Right lobe of liver (tissue), 6 donors: ENCODE measurements at places on chromosomes 2 and 18.

DNA sequence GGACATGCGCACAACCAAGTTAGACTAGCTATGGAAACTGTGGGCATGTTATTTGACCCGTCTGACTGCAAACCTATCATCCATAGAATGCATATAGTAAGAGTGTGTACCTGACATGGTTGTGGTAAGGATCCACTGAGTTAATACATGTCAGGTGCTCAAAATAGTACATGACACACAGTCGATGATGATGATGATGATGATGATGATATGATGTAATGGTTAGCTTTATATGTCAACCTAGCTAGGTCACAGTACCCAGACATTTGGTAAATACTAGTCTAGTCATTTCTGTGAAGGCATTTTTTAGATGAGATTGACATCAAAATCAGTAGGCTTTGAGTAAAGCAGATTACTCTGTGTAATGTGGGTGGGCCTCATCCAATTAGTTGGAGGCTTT lies 204.1 kb downstream of the AFF3 start:
- DNase-seq, result no peak

DNA sequence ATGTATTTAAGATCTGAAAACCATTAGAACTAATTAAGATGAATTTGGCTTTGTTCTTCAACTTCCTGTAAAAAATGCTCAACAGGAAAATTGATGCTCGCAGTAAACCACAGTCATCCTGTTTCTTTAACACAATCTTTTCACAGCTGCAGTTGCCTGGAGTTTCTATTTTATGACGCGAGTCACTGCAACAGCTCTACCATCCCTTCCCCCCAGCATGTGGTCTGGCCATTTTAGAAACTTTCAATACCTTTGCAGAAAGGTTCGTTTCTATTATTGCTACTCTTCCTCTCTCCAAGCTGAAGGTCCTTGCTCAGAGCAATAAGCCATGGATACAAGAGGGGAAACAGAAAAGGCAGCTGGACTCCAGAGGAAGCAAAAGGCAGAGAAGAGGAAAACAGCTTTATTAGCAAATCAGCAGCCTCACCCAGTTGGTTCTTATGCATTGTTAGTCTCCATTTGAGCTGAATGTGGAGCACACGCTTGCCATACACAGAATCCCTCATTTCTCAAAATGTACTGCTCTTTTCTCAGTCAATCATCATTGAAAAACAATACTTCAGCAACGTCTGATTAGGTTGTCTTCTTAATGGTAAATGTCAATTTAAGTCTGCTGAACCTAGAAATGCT lies 3.9 kb downstream of the WIPF1 start:
- DNase-seq, result no peak

GRCh38 chr2:25473131-25473530 lies 131.4 kb upstream of the DNMT3A start:
- no peak for DNase-seq

GRCh38 chr2:134253117-134253704 lies 661 bp upstream of the MGAT5 start:
- no peak for DNase-seq

DNA sequence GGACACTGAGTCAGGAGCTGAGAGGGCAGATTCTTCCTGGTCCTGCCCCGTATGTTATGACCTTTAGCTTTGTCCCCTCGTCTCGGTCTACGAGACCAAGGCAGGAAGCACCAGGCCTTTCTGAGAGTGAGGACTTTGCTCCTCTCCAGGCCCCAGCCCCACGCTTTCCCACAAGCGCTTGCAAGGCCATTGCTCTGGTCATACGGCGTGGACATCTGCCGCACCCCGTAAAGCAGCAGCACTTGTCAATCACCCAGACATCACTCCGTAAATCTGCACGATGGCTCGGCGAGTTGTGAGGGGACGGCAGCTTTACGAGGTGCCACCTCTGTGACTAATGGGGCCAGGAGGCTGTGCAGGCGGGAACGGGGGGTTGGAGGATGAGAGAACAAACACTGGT lies 100.8 kb upstream of the TWIST2 start:
- DNase-seq, result no peak

DNA sequence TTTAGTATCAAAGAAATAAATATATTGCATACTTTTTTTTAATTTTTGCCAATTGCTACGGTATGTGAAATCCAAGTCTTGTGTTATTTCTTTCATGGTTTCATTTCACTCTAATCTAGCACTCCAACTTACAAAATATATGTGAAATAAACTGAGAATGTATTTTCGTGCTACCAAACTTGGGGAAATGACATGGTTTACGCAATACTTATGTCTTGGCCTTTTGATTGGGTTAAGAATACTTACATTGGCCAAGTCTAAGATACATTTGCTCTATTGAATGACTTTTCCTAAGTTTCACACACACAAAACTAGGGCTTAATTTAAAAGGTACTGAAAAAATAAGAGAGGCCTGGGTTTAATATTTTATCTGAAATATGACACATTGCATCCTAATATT lies 80.5 kb downstream of the VRK2 start:
- no peak for DNase-seq

DNA sequence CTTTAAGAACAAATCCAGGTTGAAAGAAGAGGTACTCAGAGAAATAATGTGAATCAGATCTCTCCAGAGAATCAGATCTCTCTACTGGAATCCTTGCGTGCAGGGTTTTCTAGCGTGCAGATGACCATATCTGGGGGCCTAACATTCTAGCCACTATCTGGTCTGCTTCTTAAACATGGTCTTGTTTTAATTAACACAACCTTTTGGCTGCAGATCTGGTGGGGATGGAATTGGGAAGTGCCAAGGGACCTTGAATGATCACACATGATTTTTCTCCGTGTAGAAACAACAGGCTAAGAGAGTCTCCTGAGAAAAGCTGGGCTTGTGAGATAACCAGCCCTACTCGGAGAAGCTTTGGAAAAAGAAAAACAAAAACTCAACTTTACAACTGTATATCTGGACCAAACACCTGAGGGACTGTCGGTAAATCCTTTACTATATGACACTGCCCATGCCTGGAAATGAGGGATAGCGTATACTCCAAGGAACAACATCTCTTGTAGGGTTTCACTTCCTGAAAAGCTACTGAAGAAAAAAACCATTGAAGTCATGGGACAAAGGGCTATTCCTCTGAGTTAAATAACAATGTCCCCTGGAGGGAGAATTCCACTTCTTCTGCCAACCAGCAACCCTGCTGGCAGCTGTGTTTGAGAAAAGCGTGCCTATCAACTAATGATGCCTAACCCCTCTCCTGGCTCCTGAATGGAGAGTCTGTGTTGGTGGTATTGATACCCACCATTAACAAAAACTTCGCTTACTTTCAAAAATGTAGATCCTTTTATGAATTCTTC lies 171.0 kb upstream of the REV1 start:
- DNase-seq, result no peak

- no peak for DNase-seq
Observed at GRCh38 chr2:218281449-218281848, 10.9 kb downstream of the TMBIM1 start.

GRCh38 chr2:166092889-166093288 lies 34.9 kb downstream of the SCN1A start:
- no peak for DNase-seq

DNA sequence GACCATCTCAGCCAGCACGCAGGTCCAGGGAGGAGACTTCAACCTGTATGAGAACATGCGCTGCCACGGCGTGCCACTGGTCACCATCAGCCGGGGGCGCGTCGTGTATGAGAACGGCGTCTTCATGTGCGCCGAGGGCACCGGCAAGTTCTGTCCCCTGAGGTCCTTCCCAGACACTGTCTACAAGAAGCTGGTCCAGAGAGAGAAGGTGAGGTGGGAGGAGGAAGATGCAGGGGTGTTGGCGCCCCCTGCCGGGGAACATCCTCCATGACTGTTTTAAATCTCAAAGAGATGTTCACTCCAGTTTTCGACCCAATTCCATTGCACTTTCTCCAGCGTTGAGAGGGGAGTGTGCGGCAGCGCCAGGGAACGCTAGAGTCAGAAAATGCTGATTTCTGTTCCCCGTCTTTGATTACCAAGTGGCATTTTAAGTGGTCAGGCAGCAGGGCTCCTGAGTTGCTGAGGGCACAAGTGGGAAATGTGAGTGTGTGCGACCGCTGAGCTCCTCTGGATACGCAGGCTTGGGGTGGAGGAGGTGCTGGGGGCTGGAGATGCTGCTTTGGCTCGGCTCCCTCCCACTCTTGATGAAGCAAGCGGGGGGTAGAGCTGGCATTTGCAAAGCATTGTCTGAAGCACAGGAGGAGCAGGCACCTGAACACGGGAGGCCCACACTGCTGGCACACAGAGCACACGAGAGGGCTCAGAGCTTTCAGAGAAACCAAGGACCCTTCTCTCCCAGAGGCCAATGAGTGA lies 27.7 kb upstream of the MAPRE3 start:
- DNase-seq, result no peak

- DNase-seq, result no peak
Observed at GRCh38 chr2:84442888-84443287, 16.2 kb downstream of the SUCLG1 start.

- no peak for DNase-seq
Observed at GRCh38 chr2:205188239-205189138, 493.8 kb upstream of the NRP2 start.

GRCh38 chr18:43805646-43806194 lies 528.4 kb upstream of the SYT4 start:
- DNase-seq, result no peak

DNA sequence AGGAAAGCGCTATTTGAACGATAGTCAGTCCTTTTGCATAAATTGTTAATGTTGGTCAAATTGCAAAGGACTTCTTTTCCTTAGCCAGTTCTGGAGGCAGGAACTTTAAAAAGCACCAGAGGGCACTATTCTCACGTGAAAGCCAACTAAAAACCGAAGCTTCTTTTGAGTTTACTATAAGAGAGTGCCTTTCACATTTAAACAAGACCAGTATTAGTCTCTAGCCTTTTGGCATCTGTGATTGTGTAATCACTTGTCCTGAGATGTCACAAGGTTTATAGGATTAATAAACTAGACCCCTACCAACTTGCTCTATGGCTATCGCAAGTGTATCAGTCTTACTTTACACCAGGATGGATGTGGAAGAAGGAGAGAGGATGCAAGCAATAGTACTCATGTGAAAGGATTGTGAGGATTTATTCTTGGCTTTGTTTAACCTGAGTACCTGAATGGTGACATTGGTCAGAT lies 14.4 kb upstream of the STAT4 start:
- DNase-seq, result no peak

DNA sequence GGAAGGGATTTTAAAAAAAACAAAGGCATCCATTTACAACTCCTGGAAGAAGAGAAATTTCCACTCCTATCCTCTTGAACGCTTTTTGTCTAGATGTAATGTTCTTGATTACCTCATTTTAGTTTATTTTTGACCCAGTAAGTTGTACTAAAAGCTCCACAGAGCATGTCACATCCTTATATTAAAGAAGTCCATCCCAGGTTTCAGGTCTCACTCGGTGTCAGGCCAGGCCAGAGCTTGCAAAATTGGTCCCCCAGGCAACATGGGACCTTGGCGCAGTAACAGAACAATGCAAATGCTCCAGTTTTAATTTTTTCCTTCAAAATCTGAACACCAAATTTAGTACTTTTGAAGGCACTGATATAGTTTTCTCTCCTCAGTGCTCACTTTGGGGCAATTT lies 218.4 kb upstream of the REV1 start:
- no peak for DNase-seq

- no peak for DNase-seq
Observed at GRCh38 chr2:191907545-191907944, 60.7 kb upstream of the CAVIN2 start.

DNA sequence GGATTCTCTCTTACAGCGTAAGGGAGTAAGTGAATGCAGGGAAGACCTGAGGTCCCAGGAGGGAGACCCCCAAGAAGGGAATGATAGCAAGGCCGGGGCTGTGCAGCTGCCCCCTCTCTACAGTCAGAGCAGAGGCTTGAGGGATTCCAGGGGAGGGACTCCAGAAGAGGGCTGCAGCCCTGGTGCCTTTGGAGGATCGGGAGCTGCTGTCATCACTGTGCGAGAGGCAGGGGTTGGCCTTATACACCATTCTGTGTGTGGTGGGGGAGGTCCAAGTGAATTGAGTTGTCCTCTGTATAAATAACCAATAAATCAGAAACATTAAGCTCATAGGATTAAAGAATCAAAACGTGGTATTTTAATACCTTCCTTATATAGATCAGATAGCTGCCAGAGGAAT lies 114.9 kb downstream of the GLI2 start:
- no peak for DNase-seq

GRCh38 chr18:76318607-76319006 lies 176.4 kb downstream of the ZNF516 start:
- no peak for DNase-seq

DNA sequence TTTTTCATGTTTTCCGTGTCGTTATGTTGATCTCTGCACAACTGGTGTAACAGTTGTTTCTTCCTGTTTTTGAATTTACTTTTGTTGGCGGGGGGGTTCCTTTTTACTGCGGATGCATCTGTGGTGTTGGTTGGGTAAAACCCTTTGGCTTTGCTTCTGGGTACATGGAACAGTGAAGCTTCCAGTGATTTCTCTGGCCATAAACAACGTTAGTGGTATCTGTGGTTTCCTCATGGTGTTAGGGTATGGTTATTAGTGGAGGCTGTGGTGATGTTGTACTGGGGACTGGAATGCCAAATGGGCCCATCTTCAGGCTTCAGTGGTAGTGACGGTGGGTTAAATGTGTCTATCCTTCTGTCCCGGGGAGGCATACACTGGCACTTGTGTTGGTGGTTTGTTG lies 285.4 kb upstream of the ZNF804A start:
- DNase-seq, result no peak

DNA sequence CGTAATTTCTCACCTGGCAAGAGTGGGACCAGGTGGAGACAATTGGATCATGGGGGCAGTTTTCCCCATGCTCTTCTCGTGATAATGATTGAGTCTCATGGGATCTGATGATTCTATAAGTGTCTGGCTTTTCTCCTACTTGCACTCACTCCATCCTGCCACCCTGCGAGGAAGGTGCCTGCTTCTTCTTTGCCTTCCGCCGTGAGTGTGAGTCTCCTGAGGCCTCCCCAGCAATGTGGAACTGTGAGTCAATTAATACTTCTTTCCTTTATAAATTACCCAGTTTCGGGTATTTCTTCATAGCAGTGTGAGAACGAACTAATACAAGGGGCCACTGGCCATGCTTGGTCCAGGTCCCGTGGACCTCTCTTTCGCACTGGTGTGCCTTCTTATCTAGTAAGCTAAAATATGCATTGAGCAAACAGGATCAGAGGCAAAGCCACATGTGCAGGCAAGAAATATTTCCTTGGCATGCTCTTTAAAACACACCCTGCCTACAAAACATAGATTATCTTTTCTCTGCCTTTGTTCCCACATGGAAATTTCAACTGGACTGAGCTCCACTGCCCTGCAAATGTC lies 821.1 kb downstream of the TRIB2 start:
- DNase-seq, result no peak

GRCh38 chr2:24412812-24413211 lies 52.5 kb upstream of the ITSN2 start:
- no peak for DNase-seq
